ENCODE measurements at places on chromosomes 12 and 14. TPM values are rescaled to one million over a fixed set of nuclear protein-coding genes. Genes with fewer than 3 reads are reported as not detected.

- no peak for DNase-seq
These were observed 340.9 kb downstream of the PCNX1 start for GRCh38 chr14:71248194-71248593.

GRCh38 chr12:111574797-111575443 is 24.2 kb downstream of the ATXN2 start:
- DNase-seq, result no peak

- DNase-seq, result no peak
These were observed 44.5 kb upstream of the SELPLG start for GRCh38 chr12:108678104-108678730.

POTEG gene
- not detected for total RNA-seq

GLTP gene
- total RNA-seq, result 23.3 TPM

ENDOU gene
- total RNA-seq, result 0.24 TPM

NAB2 gene
- 37.9 TPM for total RNA-seq
